ENCODE measurements at places on chromosomes 11 and 22.

DNA sequence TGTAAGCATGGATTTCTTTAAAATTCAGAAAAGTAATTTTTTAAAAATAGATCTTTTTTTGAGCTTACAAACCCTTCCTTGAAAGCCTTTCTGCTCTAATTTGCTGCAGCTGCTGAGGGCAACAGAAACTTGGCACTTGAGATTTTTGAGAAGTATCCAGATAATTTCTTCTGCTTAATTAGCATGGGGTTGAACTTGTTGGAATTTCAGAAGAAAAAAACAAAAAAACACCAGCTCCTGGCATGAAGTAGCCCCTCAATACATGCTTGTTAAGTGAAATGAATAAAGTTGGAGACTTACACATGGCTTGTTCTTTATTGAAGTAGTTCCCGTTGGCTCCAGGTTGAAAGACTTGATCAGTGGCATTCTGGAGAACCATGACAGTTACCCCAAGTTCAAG lies 331.4 kb upstream of the RAG2 start:
- no peak for DNase-seq

- peak; percentile 70 for DNase-seq
Observed at GRCh38 chr22:36301384-36301828, 48.5 kb downstream of the APOL1 start.

- peak; percentile 56 for DNase-seq
Observed at GRCh38 chr11:76768088-76768908, 14.9 kb upstream of the TSKU start.

DNA sequence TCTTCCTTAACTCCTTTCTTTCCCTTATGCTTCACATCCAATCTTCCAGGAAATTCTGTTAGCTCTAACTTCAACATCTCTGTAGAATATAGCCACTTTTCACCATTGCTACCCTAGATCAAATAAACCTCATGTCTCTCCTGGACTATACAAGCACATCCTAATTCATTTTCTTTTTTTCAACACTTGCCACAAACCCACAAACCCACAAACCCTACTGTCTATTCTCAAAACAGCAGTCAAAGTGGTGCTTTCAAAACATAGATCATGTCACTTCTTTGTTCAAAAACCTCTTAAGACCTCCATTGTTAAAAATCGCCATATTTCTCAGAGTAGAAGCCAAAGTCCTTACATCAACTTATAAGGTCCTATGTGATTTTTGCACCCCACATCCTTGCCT lies 94.3 kb downstream of the PIWIL4 start:
- DNase-seq: no peak

- DNase-seq: no peak
Observed at GRCh38 chr11:47234669-47235100, 13.9 kb downstream of the ACP2 start.

DNA sequence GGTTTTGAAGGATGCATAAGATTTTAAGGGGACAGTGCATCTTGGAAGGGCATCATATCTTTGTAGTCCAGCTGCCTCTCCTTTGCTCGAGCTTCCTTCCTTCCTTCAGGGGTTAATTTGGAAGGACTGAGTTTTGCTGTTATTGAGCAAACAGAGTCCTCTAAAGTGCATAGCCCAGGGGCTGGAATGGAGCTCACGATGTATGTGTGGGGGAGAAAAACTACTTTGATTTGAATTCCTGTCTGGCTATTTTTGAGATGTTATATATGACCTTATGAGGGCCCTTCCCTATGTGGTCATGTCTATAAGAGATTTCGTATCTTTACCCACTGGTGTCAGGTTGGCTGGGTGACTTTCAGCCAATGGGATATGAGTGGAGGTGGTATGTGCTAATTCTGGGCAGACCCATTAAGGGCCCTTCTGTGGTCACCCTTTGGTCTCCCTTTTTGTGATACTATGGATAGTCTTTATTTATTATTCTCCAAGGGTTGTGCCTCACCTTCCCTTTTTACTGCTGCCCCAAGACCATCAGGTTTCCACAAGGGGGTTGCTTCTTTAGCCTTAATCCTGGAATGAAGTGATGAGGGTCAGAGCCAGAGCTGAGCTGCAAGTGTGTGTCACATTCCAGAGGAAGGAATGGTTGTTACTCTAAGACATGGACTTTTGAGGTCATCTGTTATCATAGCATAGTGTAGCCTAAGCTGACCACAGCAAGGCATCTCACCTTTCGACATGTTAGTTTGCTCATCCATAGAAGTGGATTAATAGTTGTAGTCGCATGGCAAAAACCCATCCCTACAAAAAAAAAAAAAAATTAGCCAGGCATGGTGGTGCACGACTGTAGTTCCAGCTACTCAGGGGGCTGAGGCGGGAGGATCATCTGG lies 54.6 kb downstream of the LRRC74B start:
- DNase-seq: no peak

GRCh38 chr22:25745341-25746011 lies 3.5 kb downstream of the MYO18B start:
- DNase-seq: no peak

- no peak for DNase-seq
Observed at GRCh38 chr22:40552070-40552469, 84.4 kb downstream of the MRTFA start.

DNA sequence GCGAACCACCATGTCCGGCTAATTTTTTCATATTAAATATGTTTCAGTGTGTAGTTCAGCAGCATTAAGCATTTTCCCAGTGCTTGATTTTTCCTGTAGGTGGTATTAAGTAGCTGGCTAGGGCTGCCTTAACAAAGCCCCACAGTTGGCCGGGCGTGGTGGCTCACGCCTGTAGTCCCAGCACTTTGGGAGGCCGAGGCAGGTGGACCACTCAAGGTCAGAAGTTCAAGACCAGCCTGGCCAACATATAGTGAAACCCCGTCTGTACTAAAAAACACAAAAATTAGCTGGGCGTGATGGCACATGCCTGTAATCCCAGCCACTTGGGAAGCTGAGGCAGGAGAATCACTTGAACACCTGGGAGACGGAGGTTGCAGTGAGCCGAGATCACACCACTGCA lies 33.5 kb upstream of the TOLLIP start:
- DNase-seq: no peak

DNA sequence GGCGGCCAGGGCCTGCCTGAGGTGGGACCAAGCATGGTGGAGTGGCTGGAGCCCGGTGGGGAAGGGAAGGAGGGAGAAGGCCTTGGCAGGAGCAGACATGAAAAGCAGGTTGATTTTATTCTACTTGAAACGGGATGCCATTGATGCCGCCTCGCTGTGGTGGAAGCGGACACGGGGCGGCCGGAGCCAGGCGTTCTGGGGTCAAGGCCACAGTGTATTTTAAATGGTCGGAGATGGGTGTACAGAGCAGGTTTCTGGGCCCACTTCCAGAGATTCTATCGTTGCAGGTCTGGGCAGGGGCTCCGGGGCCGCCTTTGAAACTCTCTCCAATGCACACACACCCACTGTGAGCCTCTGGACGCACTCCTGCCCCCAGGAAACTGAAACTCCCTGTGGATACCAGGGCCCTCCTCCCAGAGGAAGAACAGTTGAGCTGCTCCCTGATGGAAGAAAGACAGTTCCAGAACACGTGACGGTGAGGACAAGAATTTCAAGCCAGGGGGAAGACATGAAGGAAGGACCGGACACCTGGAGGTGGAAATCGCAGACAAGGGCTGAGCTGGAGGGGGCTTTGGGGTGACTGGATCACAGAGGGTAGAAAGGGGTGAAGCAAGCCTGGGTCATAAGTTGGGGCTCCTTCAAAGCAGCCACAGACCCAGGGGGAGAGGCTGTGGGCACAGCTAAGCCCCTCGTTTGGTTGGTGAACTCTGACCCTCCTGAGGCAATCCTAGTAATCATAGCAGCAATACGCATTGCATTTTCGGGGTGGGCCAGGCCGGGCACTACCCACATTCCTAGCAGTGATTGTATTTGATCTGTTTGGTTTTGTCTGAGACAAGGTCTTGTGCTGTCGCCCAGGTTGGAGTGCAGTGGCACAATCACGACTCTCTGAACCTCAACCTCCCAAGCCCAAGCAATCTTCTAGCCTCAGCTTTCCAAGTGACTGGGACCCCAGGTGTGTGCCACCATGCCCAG lies 12.3 kb upstream of the LINC01488 start:
- DNase-seq: no peak

DNA sequence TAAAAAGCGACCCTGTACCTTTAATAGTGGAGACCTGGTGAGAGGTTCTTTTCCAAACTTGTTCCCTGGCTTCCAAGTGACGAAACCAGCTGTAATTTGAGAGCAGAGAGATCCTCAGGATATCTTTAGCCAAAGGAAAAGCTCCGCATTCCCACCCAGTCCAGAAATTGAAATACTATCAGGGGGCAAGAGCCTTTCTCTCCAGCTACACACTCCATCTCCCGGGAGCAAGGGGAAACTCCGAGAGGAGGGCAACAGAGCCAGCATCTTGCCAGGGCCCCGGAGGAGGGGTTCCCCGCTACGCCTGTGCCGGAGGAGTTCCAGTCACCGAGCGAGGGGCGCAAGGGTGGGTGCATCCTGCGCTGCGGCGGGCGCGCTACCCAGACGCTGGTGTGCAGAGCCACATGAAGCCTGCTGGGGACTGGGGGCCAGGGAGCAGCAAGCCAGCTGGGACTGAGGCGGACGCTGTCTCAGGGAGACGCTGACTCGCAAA lies at the start of gene FIBIN:
Gene FIBIN (plus strand): TSS at position 148 of the 493 bp plus-strand sequence. CDS start 415 bp downstream, outside the sequence.
- no peak for DNase-seq

GRCh38 chr22:37080838-37081237 lies 28.7 kb downstream of the TMPRSS6 start:
- DNase-seq: no peak

GRCh38 chr11:34859496-34859895 lies 56.7 kb downstream of the APIP start:
- no peak for DNase-seq

DNA sequence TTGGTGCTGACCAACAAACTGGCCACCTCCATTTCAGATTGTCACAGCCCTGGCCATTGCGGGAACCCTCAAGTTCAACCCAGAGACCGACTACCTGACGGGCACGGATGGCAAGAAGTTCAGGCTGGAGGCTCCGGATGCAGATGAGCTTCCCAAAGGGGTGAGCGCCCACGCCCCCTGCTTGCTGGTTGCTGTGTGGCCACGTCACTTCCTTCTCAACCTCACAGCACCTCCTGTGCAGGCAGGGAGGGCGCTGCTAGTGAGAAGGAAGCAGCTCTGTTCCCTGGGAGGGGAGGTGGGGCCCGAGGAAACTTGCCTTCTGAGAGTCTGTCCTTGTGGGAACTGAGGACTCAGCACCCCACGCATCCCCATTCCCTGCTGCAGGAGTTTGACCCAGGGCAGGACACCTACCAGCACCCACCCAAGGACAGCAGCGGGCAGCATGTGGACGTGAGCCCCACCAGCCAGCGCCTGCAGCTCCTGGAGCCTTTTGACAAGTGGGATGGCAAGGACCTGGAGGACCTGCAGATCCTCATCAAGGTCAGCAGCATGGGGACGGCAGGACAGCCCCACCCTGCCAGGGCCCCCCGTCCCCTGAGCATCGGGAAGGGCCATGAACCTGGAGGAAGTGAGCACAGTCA lies 19.3 kb downstream of the POLR3H start:
- peak; percentile 10 for DNase-seq

GRCh38 chr22:18120857-18121256 lies 10.2 kb downstream of the TUBA8 start:
- no peak for DNase-seq

DNA sequence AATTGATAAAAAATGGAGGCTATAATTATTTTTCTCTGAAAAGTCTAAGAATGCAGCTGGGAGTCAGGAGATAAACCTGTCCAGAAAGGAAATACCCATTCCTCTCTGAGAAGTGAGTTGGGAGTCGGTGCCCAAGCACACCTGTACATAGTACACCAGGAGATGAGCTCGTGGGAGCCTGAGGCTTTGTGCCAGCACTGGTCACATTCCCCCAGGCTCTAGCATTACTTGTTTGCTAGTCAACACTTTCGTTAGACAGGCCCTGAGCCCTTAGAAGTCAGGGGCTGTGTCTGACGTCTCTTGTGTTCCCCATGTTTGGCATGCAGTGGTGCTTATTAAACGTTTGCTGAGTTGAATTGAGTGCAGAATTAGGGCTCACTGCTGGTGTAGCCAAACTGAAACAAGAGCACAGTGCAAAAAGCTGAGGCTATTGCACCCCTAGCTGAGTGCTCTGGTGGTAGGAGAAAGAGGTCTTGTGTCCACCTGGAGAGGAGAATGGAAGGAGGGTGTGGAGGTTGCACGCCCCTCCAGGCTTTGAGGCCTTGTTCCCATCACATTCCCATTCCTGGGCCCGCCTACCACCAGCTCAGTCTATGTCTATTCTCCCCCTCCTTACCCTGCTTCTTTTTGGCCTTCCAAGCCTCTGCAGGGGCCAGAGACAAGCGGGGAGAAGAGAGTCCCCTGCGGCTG lies 6.8 kb downstream of the ROBO4 start:
- no peak for DNase-seq

DNA sequence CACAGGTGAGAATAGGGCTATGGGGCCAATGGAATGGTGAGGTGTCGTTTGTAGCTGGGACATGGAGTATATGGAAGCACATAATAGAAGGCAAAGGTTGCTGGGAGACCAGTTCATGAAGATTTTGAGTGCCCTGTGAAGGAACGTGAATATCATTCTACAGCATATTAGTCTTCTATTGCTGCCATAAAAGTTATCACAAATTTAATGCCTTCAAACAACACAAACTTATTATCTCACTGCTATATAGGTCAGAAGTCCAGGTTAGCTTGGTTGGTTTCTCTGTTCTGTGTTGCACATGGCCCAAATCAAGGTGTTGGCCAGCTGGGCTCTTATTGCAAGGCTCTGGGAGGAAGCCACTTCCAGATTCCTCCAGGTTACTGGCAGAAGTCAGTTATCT lies 110.6 kb downstream of the SYN3 start:
- no peak for DNase-seq

DNA sequence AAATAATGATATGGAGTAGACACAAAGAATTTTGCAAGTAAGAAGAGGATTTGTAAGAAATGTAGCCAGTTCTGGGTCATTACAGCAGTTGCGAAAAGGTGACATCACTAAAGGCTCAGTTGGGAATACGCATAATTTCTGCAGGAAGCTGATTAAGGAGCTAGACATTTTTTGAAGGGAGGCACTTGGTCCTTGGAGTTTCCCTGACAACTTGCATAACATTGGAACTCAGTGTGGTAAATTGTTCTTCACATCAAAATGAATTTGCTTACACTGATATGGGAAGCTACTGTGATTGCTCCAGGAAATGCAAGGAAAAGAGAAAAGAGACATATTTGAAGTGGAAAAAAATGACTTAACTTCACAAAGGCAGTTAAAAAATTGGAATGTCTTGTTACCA lies 626.1 kb downstream of the NELL1 start:
- DNase-seq: no peak

- no peak for DNase-seq
Observed at GRCh38 chr11:27087432-27087831, 46.8 kb downstream of the BBOX1 start.
